Stimulated activated CD8-positive, alpha-beta memory T cell treated with anti-CD3 and anti-CD28 coated beads, Interleukin-15, amount 100 ng/mL, for 1 hour (primary cell): ENCODE measurements at places on chromosomes 16 and 17.

- DNase-seq, result no peak
Measured at GRCh38 chr17:7208754-7209460, 10.7 kb downstream of the DLG4 start.

DNA sequence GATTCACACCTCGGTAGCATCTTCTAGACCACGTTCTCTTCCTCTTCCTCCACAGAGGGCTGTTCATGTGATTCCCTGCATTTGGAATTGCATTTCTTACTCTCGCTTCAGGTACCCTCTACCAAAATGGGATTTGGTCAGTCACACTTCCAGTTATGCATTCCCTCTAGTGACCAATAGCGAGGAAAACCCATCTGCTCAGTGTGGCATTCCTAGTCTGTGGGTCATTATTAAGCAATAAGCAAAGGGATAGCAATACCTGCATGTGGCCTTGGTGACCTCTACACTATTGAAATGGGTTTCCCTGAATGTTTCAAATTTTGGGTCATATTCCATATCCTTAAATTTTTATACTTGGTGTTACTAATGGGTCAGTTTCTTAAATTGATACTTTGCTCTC is 401 bp upstream of the KRTAP4-5 start:
- DNase-seq, result no peak

DNA sequence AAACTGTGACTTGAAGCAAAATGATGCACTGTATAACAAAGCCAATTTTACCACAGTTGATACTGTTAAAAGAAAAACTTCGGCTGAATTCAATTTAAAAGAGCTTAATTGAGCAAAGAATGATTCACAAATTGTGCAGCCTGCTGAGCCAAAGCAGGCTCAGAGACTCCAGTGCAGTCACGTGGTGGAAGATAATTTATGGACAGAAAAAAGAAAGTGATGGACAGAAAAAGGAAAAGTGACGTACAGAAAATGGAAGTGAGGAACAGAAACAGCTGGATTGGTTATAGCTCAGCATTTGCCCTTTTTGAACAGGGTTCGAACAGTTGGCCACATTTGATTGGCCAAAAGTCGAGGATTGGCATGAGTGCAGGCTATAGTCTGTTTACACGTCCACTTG is 25.7 kb downstream of the ZSWIM7 start:
- DNase-seq, result no peak

GRCh38 chr17:48514477-48514876 is 16.3 kb downstream of the HOXB1 start:
- DNase-seq, result no peak

DNA sequence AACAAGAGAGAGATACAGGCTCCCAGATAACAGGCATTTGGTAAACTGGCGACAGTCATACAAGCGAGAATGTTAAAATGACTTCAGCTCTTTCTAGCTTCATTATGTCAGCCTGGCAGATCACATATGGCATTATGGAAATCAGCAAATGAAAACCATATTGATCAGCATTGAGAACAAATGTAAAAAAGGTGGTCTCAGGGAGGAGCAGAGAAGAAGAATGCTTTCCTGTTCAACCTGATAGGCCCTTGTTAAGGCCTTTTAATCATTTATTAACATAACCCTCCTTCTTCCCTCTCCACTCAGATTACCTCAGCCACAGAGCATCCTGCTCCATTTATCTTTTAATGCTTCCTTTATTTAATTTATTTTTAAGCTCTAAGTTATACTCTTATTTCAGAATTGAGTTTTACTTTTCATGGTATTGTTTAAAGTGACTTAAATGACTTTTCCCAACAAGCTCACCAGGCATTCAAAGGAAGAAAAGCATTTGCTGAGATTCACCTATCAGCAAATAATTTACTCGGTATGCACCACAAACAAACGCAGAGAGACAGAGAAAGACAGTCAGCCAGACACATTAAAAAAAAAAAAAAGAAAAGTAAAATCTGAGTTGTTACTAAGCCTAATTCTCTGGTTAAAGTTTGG is 243.9 kb upstream of the TBX2 start:
- DNase-seq, result no peak

- DNase-seq, result no peak
Measured at GRCh38 chr17:42071810-42072209, 21.4 kb upstream of the C17orf113 start.

- no peak for DNase-seq
Measured at GRCh38 chr17:50466371-50467113, 2.1 kb downstream of the CHAD start.

DNA sequence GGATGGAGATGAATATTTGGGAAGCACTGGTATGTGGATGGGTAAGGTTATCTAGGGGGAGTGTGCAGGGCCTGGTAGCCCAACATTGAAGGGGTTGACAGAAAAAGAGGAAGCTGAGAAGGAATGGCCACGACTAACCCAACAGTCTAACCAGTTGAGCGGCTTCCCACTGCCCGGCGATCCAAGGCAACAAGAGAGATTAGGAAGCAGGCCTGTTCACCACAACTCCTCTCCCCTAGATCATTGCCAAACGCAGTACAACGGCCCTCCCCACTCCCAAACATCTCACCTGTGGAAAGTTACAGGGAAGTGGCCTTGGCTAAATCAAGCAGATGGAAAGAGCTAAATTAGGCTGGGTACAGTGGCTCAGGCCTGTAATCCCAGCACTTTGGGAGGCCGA is 11.2 kb upstream of the RANGRF start:
- no peak for DNase-seq

DNA sequence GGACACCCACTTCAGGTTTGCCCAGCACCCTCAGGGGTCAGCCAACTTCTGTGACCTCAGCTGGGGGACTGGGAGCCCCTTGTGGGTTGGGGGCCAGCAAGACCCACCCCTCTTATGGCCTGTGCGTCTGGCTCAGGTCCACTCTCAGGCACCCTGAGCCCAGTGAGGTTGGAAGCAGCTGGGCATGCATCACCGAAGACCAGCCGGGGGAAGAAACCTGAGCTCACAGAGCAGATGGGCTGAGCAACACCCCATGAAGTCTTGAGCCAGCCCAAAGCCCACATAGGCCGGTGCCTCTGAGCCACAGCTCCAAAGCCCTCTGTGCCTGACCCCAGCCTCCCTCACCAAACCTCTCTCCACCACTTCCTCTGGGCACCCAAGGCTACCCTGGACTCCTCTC is 166.7 kb downstream of the RBFOX3 start:
- no peak for DNase-seq

GRCh38 chr17:61793565-61793964 is 69.8 kb downstream of the BRIP1 start:
- DNase-seq, result no peak

DNA sequence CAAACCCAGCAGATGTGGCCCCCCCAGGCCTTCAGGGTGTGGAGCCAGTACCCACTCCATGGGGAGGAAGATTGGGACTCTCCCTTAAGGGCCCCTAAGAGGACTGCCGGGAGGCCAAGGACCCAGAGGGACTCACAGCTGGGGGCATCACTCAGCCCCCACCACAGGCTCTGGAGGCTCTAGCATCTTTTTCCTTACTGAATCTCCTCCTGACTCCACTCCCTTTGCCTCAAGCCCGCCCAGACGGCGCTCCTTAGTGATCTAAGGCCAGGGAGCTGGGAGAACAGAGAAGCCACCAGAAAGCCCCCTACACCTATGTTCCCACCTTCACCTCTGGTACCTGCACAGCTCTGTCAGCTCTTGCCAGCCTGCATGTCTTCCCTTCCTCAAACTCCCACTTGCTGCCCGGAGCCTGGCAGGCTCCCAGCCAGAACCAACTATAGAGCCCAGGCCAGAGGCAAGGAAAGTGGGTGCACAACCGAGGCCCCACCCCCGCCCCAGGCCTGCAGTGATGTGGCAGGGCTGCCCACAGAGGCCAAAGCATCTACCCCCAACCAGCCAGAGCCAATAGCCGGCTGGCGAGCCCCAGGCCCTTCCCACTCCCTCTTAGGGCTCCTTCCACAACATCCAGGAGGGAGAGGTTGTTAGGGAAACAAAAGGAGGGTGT is 22.3 kb upstream of the MPO start:
- DNase-seq, result no peak

DNA sequence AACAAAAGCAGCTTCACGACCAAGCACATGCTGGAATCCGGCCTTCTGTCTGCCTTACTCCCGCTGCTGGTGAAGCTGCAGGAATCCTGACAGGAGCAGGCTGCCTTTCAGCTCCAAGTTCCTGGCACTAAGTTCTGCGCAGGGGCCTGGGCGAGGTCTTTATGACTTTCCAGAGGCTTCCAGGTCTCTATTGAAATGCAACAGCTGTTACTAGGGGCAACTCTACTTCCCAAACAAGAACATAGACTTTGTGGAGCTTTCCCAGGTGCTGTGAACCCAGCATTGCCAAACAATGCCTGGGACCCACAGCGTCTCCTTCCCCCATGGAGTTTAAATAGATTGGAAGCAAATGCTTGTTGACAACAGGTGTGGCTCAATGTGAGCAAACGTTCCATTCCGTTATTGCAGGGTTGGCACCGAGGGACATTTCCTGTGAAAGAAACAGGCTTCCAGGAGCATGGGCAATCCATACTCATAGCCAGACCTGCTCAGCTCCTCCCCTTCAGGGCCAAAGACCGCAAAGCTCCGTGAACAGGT is 156.0 kb downstream of the CDH13 start:
- no peak for DNase-seq

DNA sequence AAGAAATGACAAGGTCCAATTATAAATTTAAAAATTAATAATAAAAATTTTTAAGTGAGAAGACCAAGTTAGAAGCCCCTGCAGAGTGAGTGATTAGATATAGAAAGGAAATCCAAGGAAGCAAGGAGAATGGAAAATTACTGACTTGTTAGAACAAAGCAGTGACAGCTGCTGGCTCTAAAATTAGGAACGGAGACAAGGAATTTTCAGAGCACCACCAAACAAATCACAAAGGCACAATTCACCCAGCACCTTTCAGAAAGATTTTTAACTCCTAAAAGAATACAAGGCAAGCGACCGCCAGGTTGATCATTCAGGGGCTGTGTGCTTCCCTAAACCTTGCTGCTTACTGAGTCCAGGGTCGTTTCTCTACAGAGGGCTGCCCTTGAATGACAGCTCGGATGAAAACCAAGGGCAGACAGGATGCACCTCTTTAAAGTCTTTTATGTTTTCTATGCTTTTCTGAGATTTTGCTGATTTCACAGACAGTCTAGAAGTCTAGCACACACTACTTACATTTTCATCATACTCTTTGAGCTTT is 45.4 kb upstream of the GINS3 start:
- no peak for DNase-seq

GRCh38 chr16:28623172-28623711 is 13.4 kb upstream of the SULT1A1 start:
- no peak for DNase-seq

GRCh38 chr16:25587783-25588182 is 104.0 kb upstream of the HS3ST4 start:
- DNase-seq, result no peak

DNA sequence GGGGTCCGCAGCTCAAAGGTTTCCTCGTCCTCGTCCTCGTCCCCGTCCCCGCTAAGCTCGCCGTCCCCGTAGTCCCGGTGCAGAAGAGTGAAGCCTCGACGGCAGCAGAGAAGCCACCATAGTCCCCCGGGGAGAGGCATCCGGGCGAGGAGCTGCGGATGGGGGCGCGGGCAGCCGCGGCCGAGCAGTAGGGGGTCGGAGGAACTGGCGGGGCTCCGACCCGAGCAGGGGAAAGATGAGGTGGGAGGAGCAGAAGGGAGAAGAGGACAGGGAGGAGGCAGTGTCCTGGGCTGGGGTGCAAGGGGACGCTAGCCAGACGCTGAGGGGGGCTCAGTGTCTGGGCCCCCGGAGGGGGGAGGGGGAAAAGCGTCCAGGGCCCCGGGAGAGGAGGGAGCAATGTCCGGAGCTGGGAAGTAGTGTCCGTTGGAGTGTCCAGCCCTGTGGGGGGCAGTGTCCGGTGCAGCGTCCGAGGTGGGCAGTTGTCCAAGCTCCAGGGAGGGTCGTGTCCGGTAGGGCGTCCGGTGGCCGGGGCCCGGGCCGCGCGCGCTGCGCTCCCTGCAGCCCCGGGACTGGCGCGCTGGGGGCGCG is at the start of gene PLEKHH3:
TSS of gene PLEKHH3 (minus strand) at position 571 of the 588 bp plus-strand sequence. CDS start at position 140, 431 bp downstream.
- DNase-seq, result no peak

GRCh38 chr16:2194852-2195321 is 1.5 kb downstream of the CASKIN1 start:
- peak; percentile 21 for DNase-seq

GRCh38 chr17:29572691-29573557 is 4.4 kb downstream of the TP53I13 start:
- DNase-seq, result peak; percentile 37

GRCh38 chr17:38705523-38705802 is 390 bp downstream of the MLLT6 start:
- DNase-seq, result no peak
